Right kidney (tissue), 9 donors: ENCODE measurements at places on chromosomes 7 and 10.

- no peak for DNase-seq
These were observed 28.8 kb upstream of the SNX13 start for GRCh38 chr7:17968791-17969715.

- DNase-seq, result no peak
These were observed 178.0 kb downstream of the SRPK2 start for GRCh38 chr7:105210721-105211205.

DNA sequence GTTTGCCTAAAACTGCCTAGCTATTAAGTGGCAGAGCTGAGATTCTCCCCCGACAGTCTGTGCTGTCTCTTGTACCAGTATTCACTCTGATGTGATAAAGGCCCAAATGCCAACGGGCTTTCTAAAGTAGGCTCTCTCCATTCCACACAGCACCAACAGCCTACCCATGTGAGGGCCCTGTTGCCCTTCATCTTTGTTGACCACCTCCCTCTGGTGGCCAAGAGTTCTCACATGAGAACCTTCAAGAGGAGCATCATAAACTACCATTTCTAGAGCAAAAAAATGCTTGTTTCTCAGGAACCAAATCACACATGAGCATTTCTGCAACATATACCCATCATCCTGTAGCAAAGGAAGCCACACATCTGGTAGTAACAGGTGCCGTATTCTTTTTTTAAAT is 185.8 kb downstream of the GRM8 start:
- DNase-seq, result no peak

DNA sequence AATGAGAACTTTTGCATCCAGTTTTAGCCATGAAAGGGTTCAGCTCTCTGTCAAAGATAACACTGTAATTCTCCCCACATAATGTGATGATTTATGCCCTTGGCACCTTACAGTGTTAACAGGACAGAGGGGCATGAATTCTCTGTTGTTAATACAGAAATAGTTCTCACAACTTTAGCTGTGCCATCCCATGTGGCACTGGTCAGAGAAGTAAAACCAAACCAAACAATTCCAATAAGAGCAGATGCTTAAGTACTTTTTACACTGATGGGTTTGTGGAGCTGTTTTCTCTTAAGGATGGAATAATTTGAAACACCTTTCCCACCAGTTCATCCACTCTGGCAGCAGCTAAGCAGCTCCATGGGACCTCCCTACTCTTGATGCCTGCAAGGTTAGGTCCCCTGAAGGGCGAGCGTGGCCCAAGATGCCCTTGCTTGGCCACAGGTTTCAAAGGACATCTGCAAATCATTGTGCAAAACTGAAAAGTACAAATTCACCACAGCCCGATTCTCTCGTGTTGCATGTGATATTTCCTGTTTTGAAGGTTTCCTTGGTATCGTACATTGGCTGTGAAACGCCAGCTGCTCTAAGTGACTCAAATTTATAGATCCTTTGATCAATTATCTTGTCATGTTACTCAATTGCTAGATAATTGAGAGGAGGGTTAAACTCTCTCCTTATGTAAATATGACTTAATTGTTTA is 82.5 kb upstream of the CREB5 start:
- DNase-seq, result no peak

- DNase-seq, result no peak
These were observed 243.7 kb upstream of the PRKCQ start for GRCh38 chr10:6823770-6824169.

DNA sequence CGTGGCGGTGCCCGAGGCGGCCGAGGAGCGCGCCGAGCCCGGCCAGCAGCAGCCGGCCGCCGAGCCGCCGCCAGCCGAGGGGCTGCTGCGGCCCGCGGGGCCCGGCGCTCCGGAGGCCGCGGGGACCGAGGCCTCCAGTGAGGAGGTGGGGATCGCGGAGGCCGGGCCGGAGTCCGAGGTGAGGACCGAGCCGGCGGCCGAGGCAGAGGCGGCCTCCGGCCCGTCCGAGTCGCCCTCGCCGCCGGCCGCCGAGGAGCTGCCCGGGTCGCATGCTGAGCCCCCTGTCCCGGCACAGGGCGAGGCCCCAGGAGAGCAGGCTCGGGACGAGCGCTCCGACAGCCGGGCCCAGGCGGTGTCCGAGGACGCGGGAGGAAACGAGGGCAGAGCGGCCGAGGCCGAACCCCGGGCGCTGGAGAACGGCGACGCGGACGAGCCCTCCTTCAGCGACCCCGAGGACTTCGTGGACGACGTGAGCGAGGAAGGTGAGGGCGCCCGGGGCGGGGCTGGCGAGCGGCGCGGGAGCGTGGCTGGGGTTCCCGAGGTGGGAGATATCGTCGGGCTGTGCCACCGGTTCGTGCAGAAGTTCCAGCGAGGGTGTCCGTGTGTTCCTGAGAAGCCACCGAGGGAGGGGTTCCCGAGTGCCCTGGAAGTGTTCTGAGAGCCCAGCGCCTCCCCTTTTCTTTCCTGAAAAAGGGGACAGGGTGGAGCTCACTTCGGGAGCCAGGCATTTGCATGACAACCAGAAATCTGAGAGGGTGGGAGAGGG is 495 bp downstream of the EIF3B start:
- DNase-seq, result peak; percentile 56

DNA sequence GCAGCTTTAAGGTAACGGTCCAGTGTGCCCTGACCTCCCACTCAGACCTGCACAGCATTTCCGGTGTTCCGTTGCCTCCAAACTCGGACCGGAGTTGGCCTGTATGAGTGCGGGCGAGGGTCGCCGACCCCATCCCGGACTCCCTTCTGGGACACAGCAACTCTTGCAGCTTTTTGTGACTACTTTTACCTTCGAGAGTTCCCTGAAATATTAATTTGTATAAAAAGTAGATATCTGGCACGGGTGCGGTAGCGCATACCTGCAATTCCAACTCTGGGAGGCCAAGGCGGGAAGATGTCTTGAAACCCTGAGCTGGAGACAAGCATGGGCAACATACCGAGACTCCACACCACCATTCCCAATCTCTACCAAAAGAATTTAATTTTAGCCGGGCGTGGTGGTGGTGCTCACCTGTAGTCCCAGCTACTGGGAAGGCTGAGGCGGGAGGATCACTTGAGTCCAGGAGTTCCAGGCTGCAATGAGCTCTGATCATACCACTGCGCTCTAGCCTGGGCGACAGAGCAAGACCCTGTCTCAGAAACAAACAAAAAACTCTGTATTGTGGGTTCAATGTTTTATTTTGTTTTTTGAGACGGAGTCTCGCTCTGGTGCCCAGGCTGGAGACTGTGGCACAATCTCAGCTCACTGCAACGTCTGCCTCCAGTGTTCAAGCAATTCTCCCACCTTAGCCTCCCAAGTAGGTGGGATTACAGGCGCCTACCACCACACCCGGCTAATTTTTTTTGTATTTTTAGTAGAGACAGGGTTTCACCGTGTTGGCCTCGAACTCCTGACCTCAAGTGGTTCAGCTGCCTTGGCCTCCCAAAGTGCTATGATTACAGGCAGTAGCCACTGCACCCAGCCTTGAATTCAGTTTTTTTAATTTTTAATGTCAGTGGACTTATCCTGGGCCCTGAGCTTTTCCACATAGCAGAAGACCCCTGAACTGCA is 1.1 kb upstream of the PPP1R35 start:
- no peak for DNase-seq
